ENCODE measurements at places on chromosomes 2 and 18.

DNA sequence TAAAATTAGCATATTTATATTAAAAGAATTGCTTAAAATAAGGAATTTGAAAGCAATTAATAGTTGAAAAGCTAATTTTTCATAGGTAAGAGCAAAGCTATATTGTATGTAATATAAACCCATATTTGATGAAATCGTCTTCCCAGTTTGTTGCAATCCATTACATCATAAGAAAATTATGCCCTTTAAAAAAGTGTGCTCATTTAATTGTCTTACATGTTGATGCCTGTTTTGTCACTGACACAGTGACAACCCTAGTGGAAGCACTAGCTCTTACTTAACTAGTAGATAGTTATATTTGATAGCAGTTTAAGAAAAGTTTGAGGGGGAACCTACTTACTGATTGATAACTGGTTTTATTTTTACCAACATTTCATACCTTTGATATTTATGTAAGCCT is 30.0 kb upstream of the IL18RAP start:
- no peak for DNase-seq

DNA sequence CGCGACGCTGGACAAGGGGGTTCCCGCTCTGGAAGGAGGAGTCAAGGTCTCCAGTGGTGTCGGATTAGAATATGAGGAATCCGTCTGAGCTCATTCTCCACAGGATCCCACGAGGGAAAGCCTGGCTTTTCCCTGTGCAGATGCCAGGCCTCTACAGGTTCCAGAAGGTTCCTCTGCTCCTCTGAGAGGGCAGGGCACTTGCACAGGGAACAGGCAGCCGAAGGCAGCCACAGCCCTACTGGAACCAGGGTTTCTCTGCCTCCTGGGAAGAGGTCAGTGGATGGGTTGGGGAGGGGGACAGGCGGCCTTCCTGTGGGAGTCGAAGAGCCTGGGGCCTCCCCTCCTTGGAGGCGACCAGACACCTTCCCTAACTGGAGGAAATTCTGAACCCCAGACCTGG is 1.7 kb upstream of the AQP12A start:
- no peak for DNase-seq

DNA sequence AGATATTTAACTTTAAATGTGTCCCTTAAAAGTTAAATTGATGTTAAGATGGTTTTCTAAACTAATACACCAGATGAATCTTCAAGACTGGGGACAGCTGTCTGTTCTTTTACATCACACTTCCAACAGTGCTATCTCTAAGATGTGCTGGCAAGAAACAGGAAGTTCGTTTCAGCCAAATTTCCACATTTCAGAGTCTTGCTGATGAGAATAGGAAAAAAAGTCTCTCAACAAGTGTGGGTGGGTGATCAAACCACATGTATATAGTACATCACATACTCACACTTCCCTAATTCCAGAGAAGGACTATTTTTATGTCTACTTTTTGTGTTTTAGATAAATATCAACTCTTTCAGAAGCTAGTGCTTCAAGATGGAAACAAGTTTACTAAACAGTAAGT is 1712.8 kb upstream of the TMEFF2 start:
- no peak for DNase-seq

DNA sequence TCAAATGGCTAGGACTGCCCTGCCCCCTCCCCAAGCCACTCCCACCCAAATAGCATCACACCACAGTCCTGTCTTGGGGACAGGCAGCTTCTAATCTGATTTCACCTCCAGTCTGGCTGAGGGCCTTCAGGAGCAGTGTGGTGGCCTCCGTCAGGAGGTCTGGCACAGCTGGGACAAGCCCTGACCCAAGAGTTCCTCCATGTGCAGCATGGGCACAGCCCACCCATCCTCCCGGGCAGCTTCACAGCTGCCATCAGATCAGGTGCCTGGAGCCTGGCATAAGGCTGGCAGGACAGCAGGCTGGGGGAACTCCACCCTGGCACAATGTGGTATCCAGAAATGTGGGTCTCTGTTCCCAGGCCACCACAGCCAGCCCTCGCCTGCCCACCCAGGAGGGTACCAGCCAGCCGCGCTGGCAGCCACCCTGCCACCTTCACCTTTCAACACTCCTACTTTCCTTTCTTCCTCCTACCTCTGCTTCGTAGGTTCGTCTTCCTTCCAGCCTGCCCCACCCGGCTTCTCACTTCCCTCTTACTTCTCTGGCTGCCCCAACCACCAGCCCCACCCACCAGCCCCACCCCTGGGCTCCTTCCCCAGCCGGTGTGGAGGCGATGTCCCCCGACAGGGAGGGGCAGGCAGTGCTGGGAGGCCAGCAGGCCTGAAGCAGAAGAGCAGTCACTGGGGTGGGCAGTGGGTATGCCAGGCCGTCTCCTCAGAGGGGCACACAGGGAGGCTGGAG is at the start of gene CAPG:
CAPG (minus strand) TSS at position 522 of the 739 bp plus-strand sequence. CDS start 8,221 bp downstream, outside the sequence.
- DNase-seq: no peak

GRCh38 chr2:186522450-186522849 is 36.4 kb downstream of the ZC3H15 start:
- no peak for DNase-seq

DNA sequence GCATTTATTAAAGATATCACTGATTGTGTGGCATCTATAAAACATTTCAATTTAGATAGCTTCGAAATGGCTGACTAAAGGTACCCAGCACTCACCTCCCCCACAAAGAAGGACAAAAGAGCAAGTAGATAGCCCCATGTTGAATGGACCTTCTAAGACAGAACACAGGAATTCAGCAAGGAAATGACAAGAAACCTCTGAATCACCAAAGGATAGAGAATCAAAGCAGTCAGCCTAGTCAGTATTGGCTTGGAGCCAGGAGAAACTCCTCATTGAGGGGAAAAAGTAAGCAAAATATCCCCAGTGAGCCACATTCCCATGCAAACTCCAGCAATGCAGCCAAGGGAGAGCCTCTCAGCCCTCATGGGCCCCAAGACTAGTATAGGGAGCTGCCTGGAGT is 113.7 kb downstream of the BARD1 start:
- DNase-seq: no peak

GRCh38 chr2:95578539-95578938 is 13.3 kb upstream of the TRIM43 start:
- no peak for DNase-seq

- DNase-seq: no peak
Measured at GRCh38 chr18:66564236-66564635, 39.7 kb downstream of the CDH19 start.

- no peak for DNase-seq
Measured at GRCh38 chr2:86025229-86025820, 80.4 kb downstream of the POLR1A start.

DNA sequence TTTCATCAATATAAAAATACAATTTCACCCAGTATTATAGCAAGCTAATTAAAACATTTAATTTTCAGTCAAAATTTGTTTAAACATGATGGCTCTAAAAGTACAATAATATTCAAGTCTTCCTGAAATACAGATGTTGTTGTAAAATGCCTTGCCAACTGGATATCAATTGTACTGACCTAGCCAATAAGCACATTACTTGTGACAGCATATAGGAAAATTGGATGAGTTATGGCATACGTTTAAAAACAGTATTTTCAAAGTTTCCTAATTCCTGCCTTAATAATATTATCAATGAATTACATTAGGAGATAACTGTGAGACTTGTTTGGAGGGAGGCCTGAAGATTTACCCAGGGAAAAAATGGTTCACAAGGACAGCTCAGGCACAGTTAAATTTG is 336.9 kb upstream of the CDH20 start:
- no peak for DNase-seq

Data from DMS153 (cell line).